AG04450 (cell line): ENCODE measurements at places on chromosomes 7 and 10.

DNA sequence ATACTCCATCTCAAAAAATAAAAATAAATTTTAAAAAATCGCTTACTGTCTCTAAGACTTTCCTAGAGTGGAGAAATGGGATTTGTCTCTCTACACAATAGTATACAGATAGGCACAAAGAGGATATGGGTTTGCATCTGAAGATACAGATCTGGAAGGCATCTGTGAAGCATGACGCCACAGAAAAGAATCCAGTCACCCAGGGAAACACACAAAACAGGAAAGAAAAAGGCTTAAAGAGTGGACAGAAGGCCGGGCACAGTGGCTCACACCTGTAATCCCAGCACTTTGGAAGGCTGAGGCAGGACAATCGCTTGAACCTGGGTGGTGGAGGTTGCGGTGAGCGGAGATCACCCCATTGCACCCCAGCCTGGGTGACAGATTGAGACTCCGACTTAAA lies 61.3 kb downstream of the SKIDA1 start:
- no peak for DNase-seq

DNA sequence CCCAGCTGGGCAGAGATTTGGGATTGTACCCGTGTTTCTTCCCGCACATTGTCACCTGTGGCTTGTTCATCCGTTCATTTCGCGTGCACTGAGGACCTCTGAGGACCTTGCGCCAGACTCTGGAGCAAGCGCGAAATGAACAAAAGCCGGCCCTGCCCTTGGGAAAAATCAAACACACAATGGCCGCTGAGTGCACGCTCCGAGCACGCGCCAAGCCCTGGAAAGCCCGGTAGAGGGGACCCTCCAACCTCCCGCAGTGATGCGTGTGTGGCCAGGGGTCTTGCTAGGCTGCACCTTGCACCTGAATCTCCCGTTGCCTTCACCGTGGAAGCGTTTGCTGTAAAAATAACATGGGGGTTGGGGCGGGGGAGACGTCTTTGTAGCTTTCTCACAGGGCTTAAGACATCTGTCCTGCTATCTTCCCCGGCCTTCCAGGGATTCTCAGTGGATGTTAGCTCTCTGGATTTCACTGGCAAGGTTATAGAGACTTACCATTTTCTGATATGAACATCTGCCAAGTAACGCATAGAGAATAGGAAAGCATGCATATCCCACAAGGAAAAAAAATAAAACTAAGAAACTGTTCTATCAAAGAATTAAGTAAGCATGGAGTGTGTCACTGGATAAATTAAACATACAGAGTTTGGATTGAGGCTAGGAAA lies 37.3 kb downstream of the ZNF777 start:
- DNase-seq = no peak

GRCh38 chr7:34207810-34208209 lies 302.5 kb downstream of the BMPER start:
- no peak for DNase-seq

DNA sequence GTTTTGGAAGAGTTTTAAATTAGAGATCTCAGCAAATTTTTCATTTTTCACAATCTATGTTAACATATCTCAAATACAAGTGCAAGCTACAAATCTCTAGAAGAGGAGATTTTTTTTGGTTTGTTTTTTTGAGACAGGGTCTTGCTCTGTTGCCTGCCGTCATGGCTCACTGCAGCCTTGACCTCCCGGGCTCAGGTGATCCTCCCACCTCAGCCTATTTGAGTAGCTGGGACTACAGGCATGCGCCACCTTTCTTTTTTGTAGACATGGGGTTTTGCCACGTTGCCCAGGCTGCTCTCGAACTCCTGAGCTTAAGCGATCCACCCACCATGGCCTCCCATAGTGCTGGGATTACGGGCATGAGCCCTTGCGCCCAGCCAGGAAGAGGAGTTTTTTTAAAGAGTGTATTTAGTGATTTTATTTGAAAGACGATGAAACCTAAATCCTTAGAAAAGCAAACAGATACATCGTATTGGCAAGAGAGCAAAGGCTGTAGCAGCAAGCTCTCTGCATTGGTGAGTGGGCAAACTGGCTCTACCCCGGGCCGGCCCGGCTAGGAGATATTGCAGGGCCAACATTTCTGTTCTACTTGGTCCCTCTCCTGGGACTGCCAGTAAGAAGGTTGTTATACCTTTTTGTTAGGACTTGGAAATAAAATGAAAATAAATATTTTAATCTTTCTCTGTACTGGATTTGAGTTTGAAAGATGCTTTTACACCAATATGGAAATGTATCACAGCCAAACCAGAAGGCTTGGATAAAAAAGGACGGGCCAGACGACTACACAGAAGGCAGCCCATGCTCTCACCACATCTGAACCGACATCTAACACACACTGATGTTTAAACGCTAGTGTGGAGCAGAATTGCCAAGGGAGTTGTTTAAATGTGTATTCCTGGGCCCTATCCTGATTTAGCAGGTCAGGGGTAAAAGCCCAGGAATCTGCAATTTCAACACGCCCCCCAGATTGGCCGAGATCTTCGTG lies 49.6 kb upstream of the RHEB start:
- DNase-seq = no peak

- peak; percentile 80 for DNase-seq
Observed at GRCh38 chr7:76011442-76011861, 17.1 kb upstream of the TMEM120A start.

GRCh38 chr10:132110713-132111112 lies 45.0 kb downstream of the JAKMIP3 start:
- DNase-seq = no peak

- no peak for DNase-seq
Observed at GRCh38 chr7:73436031-73436929, 2.7 kb downstream of the FZD9 start.

DNA sequence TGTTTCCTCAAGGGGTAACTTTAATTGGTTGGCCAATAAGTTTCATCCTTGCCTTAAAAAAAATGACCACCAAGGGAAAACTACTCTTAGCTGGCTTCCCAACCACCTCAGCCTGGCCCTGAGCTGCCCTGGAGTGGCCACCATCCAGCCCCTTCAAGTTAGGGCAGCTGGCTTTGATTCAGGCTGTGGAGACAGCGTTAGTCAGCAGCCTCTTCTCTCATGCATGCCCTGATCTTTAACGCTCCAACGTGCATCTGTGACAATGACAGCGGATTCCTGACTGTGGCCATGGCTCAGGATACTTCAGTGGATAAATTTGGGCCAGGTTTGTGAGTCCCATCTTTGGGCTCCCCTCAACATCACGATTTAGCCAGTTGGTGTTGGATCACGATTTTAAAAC lies 111.6 kb downstream of the RBM20 start:
- DNase-seq = no peak

DNA sequence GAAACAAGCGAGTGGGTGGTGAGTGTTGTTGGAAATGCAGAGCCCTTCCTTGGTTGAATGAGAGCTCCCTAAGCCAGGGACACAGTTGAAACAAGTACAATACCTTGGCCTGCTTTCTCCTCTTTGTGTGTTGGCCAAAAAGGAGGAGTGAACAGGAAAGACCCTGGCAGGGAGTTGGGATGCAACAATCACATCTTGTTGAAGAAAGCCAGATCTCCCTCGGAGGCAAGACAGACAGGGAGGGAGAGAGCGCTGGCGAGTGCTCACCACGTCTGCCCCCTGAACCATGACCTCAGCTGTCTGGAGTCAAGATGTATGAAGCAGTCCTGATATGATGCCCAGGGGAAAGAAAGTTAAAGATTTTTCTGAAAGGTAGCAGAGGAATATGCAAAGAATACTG lies 66.8 kb downstream of the ADAM12 start:
- no peak for DNase-seq

DNA sequence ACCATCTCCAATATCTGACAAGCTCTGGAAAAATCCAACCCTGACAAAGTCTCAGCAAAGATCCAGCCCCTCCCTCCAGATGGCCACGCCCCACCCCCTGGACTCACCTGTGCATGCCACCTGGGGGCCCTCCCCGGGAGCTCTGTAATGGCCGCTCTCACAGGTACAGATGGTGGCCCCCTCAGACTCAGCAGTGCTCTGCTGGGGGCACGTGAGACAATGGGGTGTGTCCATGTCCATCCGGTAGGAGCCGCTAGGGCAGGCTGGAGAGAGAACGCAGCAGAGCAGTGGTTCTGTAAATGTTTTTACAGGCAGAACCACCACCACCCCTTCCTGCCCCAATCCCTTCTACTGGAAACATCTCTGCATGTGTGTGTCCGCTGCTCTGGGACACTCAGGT lies 9.5 kb downstream of the EPHA1 start:
- no peak for DNase-seq

DNA sequence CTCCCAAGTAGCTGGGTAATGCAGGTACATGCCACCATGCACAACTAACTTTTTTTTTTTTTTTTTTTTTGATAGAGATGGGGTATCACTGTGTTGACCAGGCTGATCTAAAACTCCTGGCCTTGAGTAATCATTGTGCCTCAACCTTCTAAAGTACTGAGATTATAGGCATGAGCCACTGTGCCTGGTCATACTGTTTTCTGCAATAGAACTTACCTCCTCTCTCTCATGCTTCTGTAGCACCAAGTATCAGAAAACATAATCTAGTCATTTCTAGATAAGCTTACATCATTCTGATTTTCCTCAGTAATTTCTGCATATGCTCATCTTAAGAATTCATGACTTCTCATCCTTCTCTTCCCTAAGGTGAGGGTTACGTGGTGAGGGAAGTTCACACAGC lies 210.0 kb downstream of the IMMP2L start:
- no peak for DNase-seq

DNA sequence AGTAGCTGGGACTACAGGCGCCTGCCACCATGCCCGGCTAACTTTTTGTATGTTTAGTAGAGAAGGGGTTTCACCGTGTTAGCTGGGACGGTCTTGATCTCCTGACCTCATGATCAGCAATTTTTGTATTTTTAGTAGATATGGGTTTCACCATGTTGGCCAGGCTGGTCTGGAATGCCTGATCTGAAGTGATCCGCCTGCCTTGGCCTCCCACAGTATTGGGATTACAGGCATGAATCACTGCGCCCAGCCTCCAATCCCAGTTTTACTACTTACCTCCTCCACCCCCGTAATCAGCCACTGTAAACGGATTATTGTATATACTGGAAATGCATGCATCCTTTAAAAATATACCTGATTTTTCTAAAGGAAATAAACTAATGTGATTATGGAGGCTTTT lies 35.1 kb upstream of the MTPN start:
- DNase-seq = no peak

GRCh38 chr7:98288064-98288823 lies 6.8 kb downstream of the BRI3 start:
- no peak for DNase-seq

- peak; percentile 90 for DNase-seq
Observed at GRCh38 chr7:120987683-120988590, 574 bp upstream of the CPED1 start.

- no peak for DNase-seq
Observed at GRCh38 chr7:2956076-2956475, 87.6 kb downstream of the CARD11 start.

DNA sequence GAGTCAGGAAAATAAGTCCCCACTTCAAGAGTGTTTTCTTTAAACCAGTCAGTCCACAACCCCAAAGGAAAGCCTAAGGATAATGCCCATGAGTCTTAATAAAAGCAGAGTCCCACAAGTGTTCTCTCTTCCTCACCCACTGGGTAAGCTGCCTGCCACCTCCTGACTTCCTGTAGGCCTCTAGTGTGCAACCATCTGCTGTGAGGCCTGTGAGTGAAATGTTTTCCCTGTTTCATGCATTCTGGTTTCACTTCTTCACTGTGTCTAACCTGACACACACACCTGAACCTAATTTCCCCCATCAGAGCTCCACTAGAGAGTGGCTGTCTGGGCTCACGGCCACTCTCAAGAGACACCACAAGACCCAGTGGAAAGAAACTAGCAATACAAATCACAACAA lies 38.9 kb upstream of the GDF10 start:
- no peak for DNase-seq

DNA sequence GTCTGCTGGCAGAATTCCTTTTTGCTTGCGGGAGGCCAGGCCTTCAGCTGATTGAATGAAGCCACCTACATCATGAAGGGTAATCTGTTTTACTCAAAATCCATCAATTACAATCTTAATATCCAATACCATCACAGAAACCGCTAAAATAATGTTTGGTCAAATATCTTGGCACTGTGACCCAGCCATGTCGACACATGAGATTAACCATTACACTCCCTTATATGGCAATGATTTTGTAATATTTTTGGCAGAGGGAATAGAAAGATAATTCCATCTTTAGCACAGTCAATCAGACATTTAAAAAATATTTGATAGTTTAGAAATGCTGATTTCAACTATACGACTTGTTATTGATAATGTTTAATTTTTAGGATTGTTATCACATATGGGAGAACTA lies 36.5 kb upstream of the SLC39A12 start:
- no peak for DNase-seq
